Suprapubic skin (tissue), 4 donors: ENCODE measurements at places on chromosomes 1 and 21.

GRCh38 chr1:188017921-188018320, 1189.2 kb downstream of the PLA2G4A start:
- no peak for DNase-seq

DNA sequence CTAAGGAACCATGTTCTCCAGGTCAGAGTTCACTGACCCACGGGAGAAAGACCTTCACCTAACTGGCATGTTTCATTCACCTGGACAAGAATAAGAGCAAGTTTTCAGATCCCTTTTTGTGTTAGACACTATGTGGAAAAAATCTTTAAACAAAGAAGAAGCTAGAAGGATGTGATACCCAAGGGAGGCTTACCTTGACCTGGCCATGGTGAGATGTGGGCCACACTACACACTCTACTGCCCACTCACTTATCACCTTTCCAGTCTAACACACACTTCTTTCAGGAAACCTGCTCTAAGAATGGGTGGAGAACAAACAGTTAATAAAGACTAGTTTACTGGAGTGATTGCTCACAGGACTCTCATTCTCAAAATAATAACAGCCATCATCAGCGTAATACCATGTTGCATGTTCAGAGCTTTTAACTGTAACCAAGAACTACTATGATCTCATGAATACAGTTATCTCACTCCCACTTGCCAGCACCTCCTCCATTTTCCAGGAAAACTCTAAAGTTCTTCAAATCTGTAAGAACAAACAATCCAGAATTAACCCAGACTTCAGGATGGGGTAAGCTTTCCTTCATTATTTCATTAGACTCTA, 1.4 kb downstream of the RGS8 start:
- no peak for DNase-seq

DNA sequence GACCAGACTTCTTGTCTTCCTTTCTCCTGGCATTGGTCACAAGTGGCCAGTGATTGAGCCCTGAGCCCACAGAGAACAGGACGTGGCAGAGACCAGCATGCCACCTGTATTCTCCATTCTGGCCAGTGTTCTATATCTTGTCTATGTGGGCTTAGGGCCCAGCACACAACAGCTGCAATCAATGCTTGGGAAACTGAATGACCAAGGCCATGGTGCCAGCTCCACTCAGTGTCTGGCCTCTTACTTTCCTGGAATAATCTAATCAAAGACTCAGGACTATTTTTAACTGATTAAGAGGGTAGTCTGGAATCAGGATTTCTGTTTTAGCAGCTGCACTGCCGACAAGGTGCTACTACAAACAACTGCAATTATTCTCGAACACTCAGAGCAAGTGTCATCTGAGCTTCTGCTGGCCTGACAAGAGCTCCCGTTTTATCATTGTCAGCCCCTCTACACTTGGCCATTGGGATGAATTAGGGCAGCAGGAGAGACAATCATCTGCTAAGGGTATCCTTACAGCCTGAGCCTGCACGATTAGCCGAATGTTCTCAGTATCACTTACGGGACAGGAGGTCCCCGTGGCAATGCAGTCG, 74.4 kb upstream of the GRIK3 start:
- no peak for DNase-seq

- DNase-seq: peak; percentile 58
These were observed 480.6 kb downstream of the CAMTA1 start for GRCh38 chr1:7265771-7266371.

DNA sequence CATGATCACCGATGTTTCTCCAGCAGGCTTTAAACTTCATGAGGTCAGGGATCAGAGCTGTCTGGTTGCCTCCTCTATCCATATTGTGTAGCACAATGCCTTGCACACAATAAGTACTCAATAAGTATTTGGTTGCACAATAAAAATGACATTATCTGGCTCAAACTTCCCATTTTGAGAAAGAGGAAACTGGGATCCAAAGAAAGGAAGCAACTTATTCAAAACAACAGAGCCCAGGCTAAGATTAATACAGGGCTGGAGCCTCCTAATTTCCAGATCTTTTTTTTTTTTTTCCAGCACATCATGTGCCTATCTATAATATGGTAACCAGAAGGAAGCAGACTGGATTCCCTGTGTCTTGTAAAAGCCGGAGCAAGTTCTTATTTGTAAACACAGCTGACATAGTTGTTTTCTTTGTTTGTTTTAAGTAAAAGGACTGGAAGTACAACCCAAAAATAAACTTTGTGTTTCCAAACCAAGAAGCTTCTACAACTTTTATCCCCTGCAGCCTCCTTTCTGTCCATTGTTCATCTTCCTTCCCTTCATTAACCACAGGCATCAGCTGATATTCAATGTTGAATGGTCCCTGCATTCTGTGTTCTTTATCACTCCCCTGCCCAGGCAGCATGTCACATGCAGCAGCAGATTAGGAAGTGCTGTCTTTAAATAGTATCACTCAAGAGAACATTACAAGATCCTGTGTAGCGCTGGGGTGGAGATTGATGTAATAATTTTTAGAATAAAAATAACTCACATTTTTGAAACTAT, 71.2 kb upstream of the HOOK1 start:
- DNase-seq: no peak
